ENCODE measurements at places on chromosomes 3 and 15. TPM values are rescaled to one million over a fixed set of nuclear protein-coding genes. Genes with fewer than 3 reads are reported as not detected.

AGBL1 gene
- 0.18 TPM for polyA plus RNA-seq

ACOX2 gene
- polyA plus RNA-seq: 38.6 TPM

LINGO1 gene
- polyA plus RNA-seq: 12.8 TPM

SLC2A2 gene
- 19.5 TPM for polyA plus RNA-seq

FANCD2OS gene
- 0.81 TPM for polyA plus RNA-seq
